Esophagus squamous epithelium (tissue), 5 donors: ENCODE measurements at places on chromosomes 1 and 21.

- DNase-seq: no peak
Measured at GRCh38 chr1:215665215-215665614, 98.1 kb downstream of the KCTD3 start.

GRCh38 chr1:236663934-236664333, 22.4 kb upstream of the ACTN2 start:
- no peak for DNase-seq

GRCh38 chr1:8653878-8654277, 163.6 kb downstream of the RERE start:
- DNase-seq: no peak

- peak; percentile 87 for DNase-seq
Measured at GRCh38 chr1:167220537-167221125, at the start of gene POU2F1. Gene POU2F1 (plus strand): TSS chr1:167220886. CDS start chr1:167220898, 12 bp downstream.

- peak; percentile 6 for DNase-seq
Measured at GRCh38 chr1:235883261-235883927, 16.7 kb upstream of the LYST start.

DNA sequence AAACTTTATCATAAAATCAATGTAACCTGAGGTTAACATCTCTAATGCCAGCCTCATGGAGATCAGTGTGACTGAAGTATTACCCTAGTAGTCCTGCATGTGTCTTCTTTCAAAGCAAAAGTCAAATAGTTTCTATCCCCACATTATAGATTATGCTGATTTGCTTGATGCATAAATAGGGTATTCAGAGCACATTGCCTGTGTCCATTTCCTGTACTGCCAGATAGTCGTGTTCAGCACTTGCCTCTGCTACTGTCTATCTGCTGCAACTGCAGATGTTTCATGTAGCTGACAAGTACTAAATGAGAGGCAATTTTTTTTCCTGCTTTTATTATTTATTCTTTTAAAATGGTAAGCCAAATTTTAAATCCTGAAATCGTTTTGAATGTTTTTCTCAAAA, 348.7 kb downstream of the CHRM3 start:
- no peak for DNase-seq

GRCh38 chr1:113980110-113980509, 836 bp downstream of the OLFML3 start:
- no peak for DNase-seq

DNA sequence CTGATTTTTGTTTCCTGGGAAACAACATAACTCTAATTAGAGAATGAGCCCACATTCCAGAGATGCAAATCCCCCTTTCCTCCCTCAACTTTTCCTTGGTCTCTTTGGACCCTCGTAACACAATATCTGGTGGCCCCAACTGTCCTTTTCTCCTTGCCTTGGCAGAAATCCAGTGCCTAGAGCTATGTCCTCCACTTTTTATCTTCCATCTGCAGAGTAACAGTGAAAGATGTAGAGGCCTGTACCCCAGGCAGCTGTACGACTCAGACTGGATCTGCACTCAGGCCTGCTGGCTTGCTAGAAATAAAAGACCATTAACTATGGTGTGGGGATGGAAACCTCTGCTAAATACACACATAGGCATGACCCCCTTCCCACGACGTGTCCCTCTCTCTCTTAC, 72.0 kb downstream of the WARS2 start:
- no peak for DNase-seq

DNA sequence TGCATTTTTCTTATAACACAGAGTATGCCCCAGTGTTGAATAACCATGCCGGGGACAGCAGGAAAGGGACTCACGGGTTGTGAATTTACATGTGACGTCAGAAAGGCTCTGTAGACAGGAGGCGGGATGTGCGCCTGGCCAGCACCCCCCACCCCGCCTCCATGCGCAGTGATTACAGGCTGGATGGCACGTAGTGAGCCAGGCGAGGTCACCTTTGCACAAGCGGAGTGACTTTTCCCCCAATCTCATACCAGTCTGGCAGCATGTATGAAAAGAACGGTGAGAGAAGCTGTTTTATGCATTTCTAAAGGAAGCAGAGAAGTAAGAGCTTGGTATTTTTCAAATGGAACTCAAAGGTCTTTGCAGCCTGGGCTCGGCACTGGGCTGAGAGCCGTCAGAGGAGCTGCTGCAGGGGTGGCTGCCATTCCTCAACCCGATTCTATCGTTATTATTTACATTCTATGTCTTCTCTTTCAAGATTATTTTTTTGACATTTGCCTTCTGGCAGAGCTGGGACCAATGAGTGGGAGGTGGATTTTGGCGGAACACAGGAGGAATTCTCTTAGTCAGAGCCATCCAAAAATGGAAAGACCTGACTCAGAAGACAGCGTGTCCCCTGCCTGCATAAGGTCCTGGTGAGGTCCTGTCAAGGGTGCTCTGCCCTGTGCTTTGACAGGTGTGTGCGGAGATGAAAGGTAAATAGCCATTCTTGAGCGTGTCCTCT, 115.6 kb upstream of the SLC45A1 start:
- no peak for DNase-seq

DNA sequence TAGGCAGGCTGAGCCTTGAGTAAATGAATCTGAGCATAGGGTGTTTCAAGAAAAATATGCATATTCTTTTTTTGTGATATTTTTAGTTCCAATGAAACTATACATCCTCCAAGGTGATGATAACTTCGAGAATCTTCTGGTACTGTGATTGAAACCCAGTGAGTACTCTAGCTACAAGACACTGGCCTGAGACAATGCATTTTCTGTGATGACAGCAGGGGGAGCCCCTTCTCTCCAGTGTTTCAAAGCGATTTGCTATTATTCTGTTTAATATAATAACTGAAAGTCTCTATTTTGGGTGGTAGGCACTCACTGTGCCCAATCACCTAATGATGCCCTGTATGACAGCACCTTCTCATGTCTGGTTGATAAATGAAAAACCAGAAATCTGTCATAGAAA, 12.1 kb downstream of the IRF2BP2 start:
- no peak for DNase-seq

- DNase-seq: no peak
Measured at GRCh38 chr1:225603538-225604354, 49.2 kb downstream of the ENAH start.

- no peak for DNase-seq
Measured at GRCh38 chr1:203638950-203639349, 12.3 kb downstream of the ATP2B4 start.

DNA sequence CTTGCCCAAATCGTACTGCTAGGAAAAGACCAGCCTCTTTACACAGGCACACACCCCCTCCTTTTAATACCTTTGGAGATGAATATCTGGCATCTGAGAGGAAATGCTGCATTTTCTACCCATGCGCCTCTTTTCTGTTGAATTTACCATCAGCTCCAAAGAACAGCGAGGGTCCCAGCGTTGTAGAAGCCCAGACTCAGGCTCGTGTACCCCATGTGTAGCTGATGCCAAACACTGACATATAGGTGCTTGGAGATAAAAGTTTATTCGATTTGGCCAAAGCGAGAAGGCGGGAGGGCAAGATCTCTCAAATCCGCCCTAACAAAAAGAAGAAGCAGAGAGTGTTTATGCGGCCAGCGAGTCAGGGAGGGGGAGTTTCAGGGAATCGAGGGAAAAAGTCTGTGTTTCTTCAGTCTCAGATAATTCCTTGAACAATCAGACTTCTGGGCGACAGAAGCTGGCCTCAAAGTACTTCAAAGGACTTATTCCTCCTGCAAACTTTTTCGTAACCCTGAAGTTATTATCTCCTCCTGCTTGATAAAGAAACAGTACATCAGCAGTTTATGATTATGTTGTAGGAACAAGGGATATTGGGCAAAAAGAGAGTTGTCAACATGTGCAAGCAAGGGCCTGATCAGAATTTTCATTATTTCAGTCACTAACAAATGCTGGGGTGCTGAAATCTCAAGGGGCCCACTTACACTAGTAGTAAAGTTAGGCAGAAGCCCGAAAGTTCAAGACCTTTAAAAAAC, 642 bp upstream of the CREG1 start:
- DNase-seq: no peak

- DNase-seq: no peak
Measured at GRCh38 chr1:167043752-167044488, 46.3 kb downstream of the GPA33 start.

DNA sequence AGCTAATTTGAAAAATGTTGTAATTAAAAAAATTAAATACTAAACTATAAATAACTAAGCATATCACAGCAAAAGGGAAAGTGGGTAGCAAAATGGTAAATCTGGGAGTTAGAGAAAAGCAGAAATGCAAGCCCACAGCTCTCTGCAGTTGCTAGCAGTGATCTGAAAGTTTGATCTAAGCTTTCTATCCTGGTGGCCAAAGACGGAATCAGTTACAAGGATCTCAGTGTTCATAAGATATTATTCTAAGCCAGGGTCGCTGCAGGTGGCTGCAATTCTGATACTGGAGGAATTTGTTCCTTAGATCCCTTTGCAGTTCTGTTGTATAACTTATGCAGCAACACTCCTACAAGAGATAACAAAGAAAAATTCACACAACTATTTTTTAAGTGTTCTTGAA, 363.7 kb downstream of the SETD4 start:
- no peak for DNase-seq

DNA sequence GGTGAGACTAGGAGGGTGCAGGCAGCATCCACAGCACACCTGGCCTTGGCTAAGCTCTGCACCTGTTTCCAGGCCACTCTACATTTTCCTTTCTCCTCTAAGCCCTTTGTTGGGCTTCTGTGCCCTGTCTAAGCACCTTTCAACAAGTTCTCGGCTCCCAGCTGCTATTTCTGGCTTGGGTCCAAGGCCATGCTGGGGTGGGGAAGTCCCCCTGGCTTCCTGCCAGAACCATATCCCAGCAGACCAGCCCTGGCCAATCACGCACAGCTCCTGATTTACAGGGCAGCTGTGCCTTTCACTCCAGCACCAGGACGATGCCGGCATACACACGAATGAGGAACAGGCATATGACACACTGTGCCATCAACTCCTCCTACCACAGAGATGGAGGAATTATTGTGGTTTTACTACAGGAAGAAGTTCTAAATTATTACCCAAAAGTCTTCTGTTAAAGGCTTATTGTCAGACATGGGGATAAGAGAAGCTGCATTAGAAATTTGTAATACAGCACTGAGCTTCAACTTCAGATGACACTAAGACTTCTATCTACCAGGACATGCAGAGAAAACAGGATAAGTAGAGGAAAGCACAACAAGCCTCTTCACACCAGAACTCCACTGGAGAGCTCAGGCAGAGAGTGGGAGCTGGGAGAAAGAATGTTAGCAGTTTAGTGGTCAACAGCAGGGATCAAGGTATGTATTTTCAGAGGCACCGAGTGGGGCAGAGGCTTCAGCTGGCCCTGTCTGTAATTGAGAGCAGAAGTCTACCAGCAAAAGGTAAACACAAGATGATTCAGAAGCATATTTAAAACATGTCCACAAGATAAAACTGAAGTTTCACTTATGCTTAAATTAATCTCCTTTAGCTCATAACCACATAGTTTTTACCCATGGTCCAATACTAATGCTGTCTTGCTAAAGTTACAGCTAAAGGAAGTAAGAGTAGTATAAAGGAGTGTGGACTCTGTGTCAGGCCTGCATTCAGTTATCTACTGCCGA, 37.4 kb downstream of the TRIT1 start:
- DNase-seq: peak; percentile 58

DNA sequence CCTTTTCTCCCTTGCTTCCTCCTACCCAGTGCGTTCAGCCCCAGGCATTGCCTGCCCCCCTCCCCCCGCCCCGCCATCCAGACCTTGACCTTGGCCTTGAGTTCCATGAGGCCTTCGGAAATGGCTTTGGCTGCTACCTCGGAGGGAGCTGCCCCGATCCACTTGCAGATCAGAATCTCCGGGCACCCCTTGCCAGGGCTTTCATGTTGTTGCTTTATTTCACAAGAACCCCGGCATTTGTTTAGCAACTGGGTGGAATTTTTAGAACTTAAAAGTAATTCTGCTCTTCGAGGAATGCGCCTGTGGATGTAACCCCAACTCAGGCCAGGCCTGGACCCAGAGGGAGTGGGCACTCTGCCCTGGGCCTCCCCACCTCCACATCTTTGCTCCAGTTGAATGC, 154.1 kb upstream of the TMEM51 start:
- no peak for DNase-seq

GRCh38 chr1:154926201-154926600, 10.3 kb downstream of the PMVK start:
- DNase-seq: no peak

- no peak for DNase-seq
Measured at GRCh38 chr1:219000631-219001030, 173.0 kb upstream of the LYPLAL1 start.

DNA sequence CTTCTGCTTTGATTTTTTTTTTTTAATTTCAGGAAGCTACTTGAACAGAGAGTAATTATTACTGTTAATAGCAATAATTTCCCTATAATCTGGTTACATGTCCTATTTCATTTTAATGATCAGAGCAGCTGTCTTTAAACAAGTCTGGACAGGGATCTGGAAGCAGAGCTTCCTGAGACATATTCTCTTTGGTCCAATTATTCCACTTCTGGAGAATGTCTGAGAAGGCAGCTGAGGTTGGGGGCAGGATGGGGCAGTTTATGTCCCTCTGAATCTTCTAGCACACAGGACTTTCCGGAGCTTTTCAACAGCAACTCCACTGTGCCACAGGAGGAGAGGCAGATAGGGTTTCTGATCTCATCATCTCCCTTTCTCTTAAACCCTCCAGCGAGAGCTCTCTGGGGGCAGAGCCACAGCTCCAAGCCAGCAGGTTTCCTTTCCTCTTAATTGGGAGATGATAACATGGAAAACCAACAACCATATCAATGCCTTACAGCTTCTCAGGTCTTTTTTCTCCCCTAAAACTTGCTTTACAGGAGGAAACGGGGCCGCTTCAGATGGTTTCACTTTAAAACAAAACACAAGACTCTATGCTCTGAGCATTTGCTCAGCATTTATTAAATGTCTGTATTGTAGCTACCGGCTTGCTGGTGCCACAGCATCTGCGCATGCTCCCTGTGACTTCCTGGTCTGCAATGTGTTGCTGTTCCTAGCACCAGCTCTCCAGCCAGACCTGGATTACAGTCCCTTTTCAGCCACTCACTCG, 425.7 kb upstream of the USP24 start:
- DNase-seq: no peak
